ENCODE measurements at places on chromosomes 4 and X.

GRCh38 chr4:2930758-2931511 lies 32.3 kb downstream of the NOP14 start:
- DNase-seq: no peak

GRCh38 chr4:187889651-187890050 lies 105.9 kb upstream of the ZFP42 start:
- DNase-seq: no peak

DNA sequence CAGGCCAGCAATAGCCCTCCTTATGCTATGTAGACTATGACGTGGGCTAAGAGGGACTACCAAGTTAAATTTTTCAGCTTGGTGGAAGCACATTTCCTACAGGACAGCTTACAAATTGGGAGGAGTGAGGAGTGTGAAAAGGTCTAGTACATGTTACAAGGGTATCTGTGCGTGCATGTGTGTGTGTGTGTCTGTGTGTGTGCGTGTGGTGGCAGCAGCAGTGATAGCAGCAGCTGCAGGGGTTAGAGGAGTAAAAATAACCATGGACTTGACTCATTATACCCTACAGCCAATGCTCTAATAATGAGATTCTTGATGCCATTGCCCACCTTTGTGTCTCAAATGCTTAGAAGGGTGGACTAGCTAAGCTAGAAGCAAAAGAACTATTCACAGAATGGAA lies 88.6 kb downstream of the SLC9A7 start:
- no peak for DNase-seq

GRCh38 chr4:156662921-156663320 lies 308.7 kb downstream of the PDGFC start:
- DNase-seq: no peak

DNA sequence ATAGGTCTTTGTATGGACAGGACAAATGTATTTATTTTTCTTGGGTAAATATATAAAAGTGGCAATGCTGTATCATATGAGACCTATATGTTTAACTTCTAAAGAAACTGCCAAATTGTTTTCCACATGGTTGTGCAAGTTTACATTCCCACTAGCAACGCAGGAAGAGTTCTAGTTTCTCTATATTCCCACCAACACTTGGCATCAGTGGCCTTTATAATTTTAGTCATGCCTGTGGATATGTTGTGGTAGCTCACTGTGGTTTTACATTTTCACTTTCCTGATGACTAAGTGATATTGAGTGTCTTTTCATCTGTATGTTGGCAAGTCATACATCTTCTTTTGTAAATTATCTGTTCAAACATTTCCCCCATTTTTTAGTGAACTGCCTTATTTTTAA lies 126.0 kb downstream of the EMCN start:
- DNase-seq: no peak

GRCh38 chrX:43269201-43269600 lies 386.9 kb upstream of the MAOA start:
- DNase-seq: no peak

- DNase-seq: no peak
These were observed 50.1 kb downstream of the MEPE start for GRCh38 chr4:87882861-87883260.

Measured in stimulated activated CD4-positive, alpha-beta T cell treated with anti-CD3 and anti-CD28 coated beads, Interleukin-15, amount 100 ng/mL, for 24 hours (primary cell).